Esophagus squamous epithelium (tissue), 5 donors: ENCODE measurements at places on chromosomes 5 and 9.

DNA sequence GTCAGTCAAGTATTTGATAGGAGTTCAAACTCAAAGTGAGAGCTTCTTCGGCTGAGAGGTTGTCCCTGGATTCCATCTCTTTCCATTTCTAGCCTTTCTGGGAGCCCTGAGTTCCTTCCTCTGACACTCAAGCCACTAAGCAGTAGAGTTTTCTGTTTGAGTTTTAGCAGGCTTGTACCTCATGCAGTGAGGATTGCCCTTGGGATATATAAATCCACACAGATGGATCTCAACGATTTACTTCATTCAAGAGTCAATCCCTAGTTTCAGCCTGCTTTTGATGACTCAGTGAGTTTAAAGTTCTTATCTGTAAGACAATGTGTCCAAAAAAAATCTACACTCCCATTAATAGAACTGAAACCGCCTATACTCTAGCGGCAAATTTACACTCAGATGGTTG is 2240.9 kb upstream of the WWC1 start:
- no peak for DNase-seq

- DNase-seq, result no peak
Measured at GRCh38 chr9:68585034-68585761, 44.5 kb upstream of the TMEM252 start.

DNA sequence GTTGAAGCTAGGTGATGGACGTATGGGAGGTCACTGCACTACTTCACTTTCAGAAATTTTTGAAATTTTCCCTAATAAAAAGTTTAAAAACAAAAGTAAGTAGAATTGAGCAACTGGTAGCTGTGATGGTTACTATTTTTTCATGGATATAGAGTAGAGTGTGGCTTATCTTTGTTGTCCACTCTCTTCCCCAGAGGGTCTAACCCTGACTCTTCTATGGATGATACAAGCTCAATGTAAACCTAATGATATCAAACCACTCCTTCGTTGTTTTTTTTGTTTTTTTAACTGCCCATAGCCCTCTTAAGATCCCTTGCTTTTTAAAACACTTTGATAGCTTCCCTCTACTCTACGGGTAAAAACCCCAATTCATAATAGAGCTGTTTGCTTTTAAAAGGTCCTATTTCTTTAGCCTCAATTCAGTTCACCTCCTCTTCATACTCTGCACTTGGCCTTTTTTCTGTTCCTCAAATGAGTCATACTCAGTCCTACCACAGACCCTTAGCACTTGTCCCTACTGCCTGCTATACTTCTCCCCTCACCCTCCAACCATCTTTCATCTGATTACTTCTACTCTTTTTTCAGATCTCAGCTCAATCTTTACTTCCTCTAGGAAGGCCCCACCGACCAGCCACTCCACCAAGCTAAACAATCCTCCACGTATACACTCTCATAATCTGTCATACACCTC is 2.6 kb downstream of the HDAC3 start:
- DNase-seq, result no peak

- no peak for DNase-seq
Measured at GRCh38 chr9:93390953-93391515, 60.5 kb upstream of the FAM120A start.

GRCh38 chr5:115898656-115899055 is 56.9 kb downstream of the AP3S1 start:
- DNase-seq, result no peak

- DNase-seq, result no peak
Measured at GRCh38 chr9:69444791-69445190, 119.8 kb downstream of the ENTREP1 start.

DNA sequence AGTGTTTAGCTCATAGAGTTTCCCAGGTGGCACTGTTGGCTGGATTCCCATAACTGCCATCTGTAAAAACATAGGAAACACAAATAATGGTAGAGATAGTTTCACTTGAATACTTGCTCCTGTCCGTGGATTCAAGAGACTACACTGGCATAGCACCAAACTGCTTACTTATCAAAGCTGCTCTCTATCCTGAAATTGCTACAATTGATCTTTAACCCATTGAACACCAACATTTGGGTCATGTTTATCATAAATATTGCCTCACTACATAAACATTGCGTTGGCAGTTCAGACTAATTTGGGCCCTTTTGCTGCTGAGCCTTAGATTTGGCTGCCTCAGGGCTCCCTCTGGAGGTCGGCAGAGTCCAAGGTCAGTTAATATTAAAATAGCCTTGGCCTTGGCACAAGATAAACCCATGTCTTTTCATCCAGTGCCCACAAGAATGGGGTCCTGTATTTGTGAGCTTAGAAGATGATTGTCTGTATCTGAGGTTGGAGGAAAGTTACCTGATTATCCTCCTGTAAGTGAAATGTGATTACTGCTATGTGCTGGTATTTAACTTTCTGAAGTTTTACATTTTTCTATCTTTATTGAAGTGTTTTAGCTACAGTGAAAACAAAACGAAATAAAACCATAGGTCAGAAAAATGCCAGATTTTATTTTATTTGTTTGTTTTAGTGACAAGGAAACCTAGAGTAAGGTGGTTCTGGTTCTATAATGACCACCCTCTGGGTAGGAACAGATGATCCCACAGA is 4.0 kb upstream of the RANBP3L start:
- DNase-seq, result no peak

DNA sequence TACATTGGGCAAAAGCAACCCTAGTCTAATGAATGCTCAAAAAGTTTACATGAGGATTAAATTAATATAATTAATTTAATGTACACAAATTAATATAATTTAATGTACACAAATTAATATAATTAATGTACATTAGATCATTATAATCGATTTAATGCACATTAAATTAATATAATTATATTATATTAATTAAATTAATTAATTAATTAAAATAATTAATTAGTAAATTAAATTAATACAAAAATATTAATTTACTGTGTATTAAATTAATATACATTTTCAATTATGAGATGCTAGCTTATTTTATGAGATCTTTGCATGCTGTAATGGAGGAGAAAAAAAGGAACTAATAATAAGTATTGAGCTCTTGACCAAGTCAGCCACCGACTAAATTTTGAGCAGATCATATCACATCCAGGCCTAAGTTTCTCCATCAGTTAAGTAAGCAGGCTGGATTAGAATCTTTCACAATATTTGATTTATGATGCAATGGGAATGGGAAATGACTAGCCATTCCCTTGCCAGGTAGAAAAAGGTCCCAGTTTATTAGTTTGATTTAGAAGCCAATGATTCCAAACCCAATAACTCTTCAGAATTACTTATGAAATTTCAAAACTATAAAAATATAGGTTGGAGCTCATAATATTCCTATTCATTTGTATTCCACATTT is 533.4 kb upstream of the GRIA1 start:
- no peak for DNase-seq

- DNase-seq, result no peak
Measured at GRCh38 chr5:131355971-131356528, 92.2 kb downstream of the CDC42SE2 start.

GRCh38 chr9:6008169-6008979 is 7.0 kb downstream of the RANBP6 start:
- DNase-seq, result peak; percentile 67

DNA sequence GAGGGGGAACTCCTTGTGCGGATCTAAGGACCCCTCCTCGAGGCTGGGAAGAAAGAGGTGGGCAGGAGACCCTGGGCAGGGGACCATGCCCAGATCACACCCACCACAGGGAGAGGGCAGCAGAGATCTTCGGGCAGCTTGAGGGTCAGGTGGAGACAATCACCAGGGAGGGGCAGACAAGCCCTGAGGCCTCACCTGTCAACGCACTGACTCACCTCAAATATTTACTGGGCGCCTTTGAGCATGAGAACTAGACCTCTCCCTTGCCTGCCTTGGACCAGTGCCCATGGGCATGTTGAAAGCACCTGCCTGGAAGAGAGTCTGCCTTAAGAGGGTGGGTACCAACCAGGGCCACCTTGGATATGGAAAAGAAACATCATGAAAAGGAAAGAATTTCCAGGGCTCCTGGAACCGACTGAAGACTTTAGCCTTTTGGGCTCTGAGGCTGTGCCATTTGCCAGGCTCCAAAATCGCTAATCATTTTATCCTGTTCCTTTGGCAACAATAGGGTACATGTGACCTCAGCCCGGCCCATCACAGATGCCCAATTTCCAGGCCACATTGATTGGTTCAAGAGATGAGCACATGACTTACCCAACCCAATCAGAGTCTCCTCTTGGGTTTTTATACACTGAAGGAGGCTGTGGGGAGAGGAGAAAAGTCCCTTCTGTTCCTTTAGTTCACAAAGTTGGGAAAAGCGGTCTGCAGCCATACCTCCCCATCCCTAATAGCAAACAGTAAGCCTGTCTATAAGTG is 10.4 kb upstream of the SPINK4 start:
- DNase-seq, result no peak

- no peak for DNase-seq
Measured at GRCh38 chr5:81212211-81212751, 20.8 kb upstream of the CKMT2 start.

DNA sequence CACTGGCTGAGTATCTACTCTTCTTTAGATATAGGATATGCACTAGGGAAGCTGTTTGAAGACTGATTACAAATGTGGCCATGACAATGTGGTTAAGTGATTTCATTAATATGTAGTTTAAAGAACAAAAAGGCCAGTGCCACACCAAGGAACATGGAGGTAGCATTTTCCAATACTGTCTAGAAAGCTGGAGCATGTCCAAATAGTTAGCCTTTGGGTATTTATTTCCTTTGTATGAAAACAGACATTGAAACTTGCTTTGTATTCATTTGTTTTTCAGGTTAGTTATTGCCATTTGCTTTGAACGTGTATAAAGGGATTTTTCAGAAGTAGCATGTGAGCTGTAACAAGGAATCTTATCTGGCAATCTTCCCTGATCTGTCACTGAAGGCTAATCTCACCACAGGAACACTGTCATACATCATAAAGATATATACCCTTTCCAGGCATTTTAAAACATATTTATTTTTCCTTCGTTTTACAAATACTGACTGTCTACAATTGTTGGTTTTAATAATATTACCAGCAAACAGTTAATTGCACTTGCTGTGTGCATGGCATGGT is 93.4 kb downstream of the PLPPR1 start:
- no peak for DNase-seq

DNA sequence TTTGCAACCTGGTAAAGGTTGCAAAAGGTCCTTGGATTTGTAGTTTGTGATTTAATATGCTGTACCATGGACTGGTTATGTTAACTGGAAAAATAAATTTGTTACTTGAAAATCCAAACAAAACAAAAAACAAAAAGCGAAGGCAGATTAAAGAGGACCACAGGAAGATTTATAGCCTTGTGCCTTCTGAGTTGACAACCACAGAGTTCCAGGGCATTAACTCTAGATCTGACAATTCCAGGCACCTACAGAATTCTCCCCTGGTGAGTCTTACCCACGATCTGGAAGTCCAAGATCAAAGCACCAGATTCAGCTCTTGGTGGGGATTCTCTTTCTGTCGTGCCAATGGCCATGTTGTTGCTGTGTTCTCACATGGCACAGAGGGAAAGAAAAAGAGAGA is 107.9 kb upstream of the SELENOP start:
- no peak for DNase-seq

DNA sequence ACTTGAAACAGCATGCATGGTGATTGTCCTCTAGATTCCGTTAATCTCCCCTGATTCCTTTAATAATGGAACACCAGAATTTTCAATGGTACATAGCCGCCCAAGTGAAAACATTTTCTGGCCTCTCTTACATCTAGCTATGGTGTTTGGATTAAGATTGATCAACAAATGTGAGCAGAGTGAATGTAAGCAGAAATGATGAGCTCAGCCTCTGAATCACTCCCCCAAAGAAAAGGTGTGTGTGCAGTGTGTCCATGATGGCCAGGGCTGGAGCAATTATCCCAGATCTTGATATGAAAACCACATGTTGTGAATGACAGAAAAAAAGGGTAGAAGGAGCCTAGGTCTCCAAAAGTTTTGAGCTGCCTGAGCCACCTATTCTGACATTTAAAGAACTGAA is 55.3 kb downstream of the OR2K2 start:
- no peak for DNase-seq

DNA sequence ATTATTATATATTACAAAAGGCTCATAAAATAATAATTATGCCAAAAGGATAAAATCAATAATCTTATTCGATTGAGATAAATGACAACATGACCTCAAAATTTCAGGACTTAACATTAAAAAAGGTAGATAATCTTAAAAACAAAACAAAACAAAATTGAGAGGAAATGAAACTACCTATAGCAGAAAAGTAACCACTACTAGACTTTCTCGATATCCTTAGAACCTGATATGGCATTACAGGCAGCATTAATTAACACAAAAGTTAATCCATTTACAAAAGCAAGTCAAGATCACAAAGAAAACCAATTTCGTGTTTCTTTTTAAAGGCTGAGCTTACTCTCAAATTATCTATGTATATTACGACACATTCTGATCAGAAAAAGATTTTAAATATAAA is 29.9 kb downstream of the TMEM161B start:
- DNase-seq, result no peak

- no peak for DNase-seq
Measured at GRCh38 chr5:141042555-141042954, 8.6 kb upstream of the PCDHB1 start.
